ENCODE measurements at places on chromosomes 7 and 10. TPM values are rescaled to one million over a fixed set of nuclear protein-coding genes. Genes with fewer than 3 reads are reported as not detected.

PRSS2 gene
- total RNA-seq: not detected

SHH gene
- total RNA-seq: under 0.01 TPM

SPDYE1 gene
- not detected for total RNA-seq

NACAD gene
- total RNA-seq: 0.43 TPM

PSD gene
- 0.71 TPM for total RNA-seq

SPDYE2 gene
- total RNA-seq: not detected

H2BK1 gene
- total RNA-seq: not detected

TRDMT1 gene
- total RNA-seq: 1.7 TPM

FANK1 gene
- 2.7 TPM for total RNA-seq

ATRNL1 gene
- under 0.01 TPM for total RNA-seq

AKR1C2 gene
- 256 TPM for total RNA-seq

RAPGEF5 gene
- 9.5 TPM for total RNA-seq

GPRIN2 gene
- total RNA-seq: 7.8 TPM

CDNF gene
- 1.2 TPM for total RNA-seq

OPN4 gene
- not detected for total RNA-seq

MET gene
- 276 TPM for total RNA-seq

FBXW4 gene
- 40.0 TPM for total RNA-seq

POT1 gene
- total RNA-seq: 43.3 TPM

CYP2C8 gene
- 0.34 TPM for total RNA-seq

HTR5A gene
- total RNA-seq: not detected

ADD3 gene
- 24.3 TPM for total RNA-seq

LRRD1 gene
- under 0.01 TPM for total RNA-seq

MYL10 gene
- total RNA-seq: not detected

HOXA3 gene
- not detected for total RNA-seq

TMEM60 gene
- 10.6 TPM for total RNA-seq

FOXI2 gene
- not detected for total RNA-seq

All from nasal cavity respiratory epithelium epithelial cell of viscerocranial mucosa (primary cell).